SIG-M5 (cell line): ENCODE measurements at places on chromosomes 4 and X.

GRCh38 chr4:88991746-88992145 is 65.2 kb downstream of the FAM13A start:
- DNase-seq, result no peak

DNA sequence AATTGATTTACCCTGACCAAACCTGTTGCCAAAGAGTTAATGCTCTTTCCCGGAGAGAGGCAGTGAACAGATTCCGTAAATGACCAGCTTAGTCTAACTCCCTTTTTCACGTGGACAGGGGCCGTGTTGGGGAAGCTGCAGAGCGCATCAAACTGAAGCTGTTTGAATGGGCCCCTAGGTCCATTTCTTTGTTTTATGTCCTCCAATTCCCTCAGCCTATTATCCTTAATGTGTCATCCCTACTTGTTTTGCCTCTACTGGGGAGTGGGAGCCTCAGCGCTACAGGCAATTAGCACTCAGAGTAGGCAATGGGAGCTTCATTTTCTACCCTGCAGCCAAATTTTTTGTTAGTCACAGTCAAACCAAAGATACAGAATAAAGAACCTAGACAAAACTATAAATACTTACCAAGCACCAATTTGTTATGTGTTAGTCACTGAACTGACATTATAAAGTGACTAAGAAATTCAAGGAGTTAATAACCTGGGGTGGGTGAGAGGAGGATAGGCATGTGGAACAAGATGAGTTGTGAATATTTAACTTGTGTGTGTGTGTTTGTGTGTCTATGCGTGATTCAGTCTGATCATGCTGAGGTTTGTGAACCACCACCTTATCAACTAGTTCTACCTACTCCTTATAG is 417.4 kb downstream of the PACRGL start:
- DNase-seq, result no peak

- DNase-seq, result no peak
Observed at GRCh38 chr4:20137176-20137575, 114.5 kb upstream of the SLIT2 start.

DNA sequence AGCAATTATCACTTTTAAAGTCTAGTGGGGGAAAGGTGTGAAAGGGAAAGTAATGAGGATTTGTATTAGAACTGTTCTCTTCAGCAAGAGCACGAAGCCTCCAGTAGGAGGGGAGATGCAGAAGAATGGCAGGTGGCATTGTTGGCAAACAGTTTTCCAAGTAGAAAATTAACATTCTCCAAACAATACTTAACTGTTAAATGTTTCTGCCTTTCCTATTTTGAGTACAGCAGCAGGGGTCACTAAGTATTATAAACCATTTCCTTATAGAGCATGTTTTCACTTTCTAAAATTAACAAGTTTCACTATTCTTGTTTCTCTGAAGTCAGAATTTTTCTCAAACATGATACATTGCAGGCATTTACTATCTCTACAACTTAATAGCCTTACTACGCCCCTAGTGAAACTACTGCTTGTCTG is 58.7 kb downstream of the LEF1 start:
- DNase-seq, result no peak

DNA sequence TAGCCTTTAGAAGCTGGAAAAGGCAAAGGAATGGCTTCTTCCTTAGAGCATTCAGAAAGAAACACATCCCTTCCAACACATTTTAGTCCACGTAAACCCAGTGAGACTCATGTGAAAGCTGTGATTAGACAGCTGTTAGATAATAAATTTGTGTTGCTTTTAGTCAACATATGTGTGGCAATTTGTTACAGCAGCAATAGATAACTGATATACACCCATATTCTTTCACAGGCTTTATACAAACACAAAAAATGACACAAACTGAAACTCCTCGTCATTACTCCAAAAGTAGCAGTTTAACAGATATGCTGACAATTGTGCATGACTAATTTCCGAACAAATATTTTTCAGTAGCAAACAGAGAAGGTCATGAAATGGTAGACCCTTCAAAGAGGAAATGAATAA is 65.3 kb downstream of the ANTXR2 start:
- no peak for DNase-seq

- no peak for DNase-seq
Observed at GRCh38 chr4:142331132-142331531, 515.0 kb downstream of the INPP4B start.

- DNase-seq, result no peak
Observed at GRCh38 chr4:152090543-152090942, 329.7 kb upstream of the GATB start.

DNA sequence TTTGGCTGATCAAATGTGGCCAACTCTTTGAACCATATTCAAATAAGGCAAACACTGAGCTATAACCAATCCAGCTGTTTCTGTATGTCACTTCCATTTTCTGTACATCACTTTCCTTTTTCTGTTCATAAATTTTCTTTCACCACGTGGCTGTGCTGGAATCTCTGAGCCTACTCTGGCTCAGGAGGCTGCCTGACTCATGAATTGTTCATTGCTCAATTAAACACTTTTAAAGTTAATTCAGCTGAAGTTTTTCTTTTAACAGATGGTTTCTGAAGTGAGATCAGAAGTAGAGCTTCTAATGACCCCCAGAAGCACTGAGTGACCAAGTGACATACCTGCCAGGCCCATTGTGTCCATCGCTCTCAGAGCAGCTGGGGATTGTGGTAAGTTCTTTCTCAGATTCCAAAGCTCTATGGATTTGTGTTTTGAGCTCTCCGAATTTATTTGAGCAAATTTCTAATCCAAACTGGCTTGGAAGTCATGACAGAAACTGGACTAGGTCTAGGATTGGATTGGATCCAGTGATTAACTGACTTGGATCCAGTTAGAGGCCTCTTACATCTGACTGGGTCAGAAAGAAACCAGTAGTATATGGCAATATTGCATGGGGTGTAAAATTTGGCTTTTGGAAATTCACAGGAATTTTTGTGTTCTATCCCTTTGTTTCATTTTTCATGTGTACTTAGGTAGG is 121.2 kb upstream of the BANK1 start:
- DNase-seq, result no peak

GRCh38 chr4:76850010-76850441 is 47.9 kb downstream of the SOWAHB start:
- DNase-seq, result no peak

DNA sequence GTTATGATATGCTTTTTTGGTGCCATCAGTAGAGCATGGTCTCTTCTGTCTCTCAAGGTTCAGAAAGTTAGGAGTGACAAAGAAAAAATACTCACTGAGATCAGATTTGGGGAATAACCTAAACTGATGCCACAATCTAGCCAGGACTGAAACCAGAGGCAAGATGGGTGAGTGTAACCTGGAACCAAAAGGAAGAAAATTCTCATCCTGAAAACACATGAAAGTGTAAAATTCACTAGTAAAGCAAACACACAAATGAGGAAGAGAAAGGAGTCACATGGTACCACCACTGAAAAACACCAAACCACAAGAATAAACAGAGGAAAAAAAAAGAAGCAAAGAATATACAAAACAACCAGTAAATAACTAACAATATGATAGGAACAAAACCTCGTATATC is 96.4 kb downstream of the ANXA10 start:
- no peak for DNase-seq

- no peak for DNase-seq
Observed at GRCh38 chrX:96438803-96439202, 245.8 kb upstream of the DIAPH2 start.

DNA sequence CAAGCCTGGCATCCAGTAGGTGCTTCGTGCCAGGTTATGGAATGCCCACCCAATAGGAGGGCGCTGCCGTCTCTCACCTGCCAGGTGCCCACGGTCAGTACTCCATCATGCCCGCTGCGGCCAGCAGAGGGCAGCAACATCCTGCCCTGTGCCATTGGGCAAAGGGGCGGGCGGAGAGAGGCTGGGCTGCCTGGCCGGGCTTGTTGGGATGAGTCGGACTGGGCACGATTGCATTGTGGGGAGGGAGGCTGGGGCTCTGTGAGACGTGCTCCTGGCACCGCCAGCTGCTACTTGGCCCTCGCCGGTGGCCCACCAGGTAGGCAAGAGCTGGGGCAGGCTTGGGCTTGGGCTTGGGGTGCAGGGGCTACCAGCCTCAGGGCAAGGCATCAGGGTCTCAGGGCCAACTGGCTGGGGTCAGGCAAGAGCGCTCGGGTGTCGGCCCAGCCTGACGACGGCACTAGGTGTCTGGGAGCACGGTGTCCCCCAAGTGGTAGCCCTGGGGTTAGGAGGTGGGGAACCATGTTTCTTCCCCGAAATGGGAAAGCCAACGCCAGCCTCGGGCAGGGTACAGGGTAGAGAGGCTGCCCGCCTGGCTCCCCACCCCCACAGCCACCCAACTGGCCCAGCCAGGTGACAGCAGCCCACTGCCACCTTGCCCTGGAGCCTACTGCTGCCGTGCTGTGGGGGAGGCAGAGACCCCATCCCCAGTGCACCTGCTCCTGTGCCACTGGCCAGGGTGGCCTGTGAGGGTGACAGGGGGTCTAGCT is at the start of gene PLXNB3:
Gene PLXNB3 (plus strand): TSS at position 261 of the 767 bp plus-strand sequence. CDS start 1,287 bp downstream, outside the sequence.
- no peak for DNase-seq
